A172 (cell line): ENCODE measurements at places on chromosomes 1 and 21. TPM values are rescaled to one million over a fixed set of nuclear protein-coding genes. Genes with fewer than 3 reads are reported as not detected.

DNA sequence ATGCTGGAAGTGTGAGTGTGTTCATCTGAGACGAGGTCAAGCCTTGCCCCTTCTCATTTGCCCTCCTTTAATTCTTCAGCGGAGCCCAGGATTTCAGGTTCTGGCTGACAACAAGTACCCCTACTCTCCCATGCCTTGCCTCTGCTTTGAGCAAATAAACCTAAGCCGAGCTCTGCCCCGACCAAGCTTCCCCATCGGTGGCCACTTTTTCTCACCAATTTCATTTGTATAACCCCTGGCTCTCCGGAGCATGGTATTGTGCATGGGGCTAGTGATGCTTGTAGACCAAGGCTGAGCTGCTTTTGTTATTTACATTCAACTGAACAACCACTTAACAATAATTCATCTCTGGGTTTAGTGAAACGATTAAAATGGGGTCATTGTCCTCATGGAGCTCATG, 100.2 kb upstream of the RAB3GAP2 start:
- no peak for DNase-seq

DNA sequence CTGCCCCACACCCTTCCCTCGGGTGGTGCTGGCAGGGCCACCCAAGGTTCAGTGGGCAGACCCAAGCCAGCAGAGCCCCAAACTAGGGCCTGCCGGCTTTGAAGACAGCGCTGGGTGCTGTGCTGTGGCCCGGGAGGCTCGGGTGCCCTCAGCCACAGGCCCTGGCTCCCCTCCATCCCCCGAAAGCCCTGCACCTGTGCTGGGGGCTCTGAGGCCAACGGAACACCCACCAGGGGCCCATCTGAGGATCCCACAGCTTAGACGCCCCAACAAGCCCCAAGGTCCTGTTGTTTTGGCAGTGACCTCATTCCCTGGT, 8.6 kb downstream of the ITGB2 start:
- no peak for DNase-seq

DNA sequence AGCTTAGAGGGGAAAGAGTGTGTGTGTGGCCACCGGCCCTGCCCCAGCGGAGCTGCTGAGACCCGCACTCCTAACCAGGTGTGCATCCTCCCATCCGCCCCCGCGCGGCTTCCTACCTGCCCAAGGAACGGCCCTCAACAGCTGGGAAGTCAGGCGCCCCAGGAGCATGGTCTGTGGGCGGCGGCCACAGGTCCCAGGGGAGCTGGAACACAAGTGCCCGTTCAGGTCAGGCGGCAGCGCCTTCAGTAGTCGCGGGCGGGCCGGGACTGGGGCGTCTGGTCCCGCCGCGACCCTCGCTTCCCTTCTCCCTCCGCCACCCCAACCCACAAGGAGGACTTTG, 448 bp downstream of the AURKAIP1 start:
- no peak for DNase-seq

DNA sequence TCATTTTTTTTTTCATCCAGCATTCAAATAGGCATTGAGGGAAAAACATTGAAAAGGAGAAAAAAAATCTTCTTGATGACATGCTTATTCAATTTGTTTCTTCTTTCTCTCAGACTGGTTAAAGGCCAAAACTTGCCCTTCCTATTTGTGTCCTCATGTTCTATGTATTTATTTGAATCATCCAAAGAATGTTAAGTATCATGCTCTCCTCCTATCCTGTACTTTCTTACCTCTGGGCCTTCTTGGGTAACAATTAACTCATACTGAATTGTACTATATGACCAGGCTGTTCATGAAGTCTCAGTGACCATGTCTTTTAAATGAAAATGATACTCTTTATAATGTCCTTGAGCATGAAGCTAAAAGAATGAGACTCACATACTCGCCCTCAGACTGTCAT, 36.5 kb upstream of the DENND1B start:
- no peak for DNase-seq

DNA sequence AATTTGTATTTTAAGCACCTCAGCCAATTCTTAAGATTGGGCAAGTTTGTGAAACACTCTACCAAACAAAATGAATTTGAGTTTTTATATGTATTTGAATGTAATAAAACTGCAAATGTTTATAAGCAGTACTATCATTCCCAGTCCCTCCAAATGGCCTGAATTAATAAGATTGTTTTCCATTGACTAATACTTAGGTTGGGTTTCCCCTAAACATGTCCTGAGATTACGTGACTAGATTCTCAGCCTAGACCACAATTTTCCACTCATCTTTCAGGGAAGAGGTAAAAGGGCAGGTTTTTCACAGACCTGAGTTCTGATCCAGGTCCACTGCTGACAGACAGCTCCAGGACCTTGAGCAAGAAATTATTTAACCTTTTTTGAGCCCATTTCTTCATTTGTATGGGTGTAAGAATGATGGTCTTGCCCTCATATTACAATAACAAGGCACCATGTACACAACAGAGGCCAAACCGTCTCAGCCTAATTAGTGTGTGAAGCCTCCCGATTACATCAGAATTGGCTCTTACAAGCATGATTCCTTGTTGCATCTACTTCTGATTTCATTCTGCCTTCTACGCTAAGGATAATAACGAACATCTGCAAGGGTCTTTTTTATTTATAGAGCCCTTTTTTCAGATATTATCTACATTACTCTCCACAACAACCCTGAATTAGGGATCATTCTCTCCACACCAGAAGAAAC, 51.2 kb downstream of the BEND5 start:
- DNase-seq: no peak

DNA sequence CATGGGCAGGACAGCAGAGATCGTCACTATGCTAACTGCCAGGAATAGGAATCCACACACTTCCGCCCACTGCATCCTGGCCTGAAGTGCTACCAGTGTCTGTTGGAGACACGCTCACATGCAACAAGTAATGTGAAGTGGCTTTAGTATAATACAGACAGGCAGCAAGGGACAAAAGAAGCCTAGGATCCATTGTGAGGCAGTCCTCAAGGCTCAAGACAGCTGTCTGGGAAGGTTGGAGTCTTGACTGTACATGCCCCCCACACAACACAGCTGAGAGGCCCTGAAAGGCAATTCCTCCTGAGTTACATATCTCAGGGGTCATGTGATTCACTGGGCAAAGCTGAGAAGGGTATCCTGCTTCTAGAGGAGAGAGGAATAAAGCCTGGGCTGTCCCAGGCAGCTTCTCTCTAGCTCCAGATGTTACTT, 39.9 kb upstream of the CD1D start:
- DNase-seq: no peak

GRCh38 chr1:79708646-79709265, 702.2 kb upstream of the ADGRL4 start:
- DNase-seq: no peak

DNA sequence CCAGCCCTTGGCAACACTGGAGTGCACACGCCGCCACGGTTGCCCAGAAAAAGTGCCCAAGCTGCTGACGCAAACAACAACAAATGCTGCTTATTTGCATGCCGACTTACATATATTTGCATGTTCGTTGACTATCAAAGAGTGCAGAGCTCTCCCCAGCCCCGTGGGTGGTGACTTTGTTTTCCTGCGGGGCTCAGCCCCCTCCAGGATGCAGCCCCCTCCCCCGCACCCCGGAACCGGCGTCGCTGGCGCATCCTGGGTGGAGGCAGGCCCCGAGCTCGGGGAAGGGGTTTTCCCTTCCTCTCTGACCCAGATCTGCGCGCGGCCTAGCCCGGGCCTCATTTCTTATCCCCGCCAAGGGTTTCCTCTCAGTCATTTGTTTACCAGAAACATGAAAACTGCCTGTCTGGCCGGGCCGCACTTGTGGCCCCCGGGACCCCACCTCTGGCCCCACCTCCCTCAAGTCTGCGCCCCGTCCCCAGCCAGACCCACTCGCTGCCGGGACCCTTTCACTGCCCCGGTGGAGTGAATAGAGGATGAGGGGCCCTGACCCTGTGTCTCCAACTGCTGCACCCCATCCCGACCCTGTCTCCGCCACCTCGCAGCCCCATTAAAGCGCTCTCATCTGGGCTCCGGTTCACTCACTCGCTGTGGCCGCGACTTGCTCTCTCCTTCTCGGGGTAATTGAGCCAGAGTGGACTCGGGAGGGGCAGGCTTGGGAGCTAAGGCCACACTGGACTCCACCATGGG, 5.5 kb downstream of the TNFRSF25 start:
- no peak for DNase-seq

DNA sequence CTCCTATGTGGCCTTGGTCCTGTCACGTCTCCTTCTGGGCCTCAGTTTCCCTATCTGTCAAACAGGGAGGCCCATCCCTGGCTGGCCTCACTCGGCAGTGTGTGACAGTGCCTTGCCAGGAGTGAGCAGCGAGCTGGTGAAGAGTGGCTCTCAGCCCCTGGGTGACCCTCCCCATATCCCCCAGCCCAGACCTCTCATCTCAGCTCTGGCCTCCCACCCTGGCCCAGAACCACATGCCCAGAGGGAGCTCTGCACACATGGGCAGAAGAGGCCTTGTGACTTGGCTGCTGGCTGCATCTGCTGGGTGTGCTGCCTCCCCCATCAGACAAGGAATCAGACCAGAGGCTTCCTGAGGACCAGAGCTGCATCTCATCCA, 19.5 kb upstream of the PADI1 start:
- DNase-seq: no peak

- no peak for DNase-seq
These were observed 33.1 kb upstream of the SLAMF9 start for GRCh38 chr1:159987186-159987585.

GRCh38 chr1:161017756-161018630, 3.0 kb downstream of the F11R start:
- DNase-seq: no peak

DNA sequence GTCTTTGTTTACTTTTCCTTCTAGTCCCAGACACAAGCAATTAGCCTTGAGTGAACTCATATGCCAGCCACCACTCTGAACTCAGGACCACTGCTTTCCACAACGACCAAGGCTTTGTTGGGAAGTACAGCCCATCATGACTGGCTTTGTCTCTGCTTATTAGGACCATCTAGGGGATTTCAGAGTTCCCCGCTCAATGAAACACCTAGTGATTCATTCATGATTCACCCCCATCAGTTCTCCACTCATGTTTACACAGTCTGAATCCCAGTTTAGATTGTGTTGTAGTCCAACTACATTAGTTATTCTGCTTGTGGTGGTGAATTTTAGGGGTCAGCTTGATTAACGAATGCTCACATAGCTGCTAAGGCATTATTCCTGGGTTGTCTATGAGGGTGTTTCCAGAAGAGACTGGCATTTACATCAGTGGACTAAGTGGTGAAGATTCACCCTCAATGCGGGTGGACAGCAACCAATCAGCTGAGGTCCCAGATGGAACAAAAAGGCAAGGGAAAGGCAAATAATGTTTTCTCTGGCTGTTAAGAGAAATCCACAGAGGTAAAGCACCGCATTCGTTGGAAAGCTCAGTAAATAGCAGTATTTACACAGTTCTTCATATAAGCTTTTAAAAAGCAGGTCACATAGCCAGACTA, 122.7 kb downstream of the RGS21 start:
- peak; percentile 95 for DNase-seq

DNA sequence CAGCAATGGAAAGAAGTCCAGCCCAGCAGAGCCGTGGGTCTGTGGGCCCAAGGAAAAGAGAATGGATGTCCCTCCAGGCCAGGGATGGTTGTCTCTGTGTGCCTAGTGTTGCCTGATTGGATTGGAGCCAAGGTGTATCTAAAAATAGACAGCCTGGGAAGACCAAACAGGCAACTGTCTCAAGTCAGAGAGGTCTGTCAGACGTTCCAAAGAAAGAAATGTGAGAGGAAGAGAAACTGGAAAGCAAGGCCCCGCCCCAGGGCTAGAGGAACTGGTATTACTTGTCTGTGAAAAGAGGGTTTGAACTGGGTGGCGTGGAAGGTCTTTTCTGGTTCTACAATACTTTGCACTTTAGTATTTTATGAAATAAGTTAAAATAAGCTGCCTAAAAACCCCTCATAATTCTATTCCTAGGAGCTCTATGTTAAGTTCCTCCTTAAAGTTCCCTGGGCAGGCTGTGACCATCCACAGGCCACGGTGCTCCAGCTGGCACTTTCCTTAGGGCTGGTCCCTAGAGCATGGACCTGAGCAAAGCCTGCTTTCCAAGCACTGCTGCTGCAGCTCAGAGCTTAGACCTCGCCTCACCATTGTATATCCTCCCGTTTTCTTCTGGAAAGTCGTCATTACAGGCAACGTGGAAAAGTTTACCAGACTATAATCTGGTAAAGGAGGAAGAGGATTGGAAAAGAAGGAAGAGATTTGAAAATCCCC, 151.6 kb downstream of the DISC1 start:
- DNase-seq: peak; percentile 25

DNA sequence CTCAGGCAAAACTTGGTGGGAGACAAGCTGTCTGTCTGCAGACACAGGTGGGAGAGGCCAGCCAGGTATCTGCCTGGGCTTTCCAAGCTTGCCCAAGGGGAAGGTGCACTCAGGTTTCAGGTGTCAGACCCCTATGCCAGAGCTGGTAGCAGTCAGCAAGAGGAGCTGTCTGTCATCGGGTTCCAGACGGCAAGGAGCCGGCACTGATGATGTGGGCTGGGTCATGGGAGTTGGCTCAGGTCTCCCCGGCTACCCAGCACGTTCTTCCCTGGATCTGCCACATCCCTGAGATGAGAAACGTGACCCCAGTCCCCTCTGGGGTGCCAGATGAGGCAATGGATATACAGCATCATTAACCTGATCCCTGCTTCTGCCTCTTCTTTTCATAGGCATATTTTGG, 23.0 kb downstream of the TMCC2 start:
- no peak for DNase-seq

DNA sequence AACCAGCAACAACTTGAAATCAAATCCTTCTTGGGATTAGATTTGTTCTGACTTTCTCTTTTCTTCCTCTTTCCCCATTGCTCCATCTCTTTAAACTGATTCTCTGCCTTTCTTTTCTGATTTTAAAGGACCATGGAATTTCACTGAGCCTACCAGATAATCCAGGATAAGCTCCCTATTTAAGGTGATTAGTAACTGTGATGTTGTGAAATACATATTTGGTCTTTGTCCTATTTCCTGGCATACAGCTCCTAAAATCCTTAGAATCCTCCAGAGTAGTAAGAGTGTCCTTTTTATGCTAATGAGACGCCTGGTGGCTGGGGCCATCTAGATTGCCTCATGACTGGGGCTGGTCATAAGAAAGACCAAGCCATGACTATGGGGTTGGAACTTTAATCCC, 236.9 kb downstream of the USP25 start:
- no peak for DNase-seq

- DNase-seq: no peak
These were observed 73.7 kb downstream of the URB2 start for GRCh38 chr1:229699613-229700267.

DNA sequence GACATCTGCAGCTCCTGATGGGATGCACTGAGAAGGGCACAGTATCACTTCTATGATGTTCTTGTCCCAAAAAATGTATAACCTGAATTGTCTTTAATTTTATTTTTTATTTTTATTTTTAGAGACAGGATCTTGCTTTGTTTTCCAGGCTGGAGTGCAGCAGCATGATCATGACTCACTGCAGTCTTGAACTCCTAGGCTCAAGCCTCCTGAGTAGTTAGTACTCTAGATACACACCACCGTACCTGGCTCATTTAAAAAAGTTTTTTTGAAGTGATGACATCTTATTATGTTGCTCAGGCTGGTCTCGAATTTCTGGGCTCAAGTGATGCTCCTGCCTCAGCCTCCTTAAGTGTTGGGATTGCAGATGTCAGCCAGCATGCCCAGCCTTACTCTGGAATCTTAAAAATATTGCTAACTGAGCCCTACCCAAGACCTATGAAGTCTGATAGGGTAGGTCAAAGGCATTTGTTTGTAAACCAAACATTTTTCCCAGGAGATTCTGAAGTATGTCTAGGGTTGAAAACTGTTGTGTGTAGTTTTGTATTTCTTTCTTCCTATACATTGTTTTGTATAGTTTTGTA, 68.9 kb downstream of the ATF6 start:
- no peak for DNase-seq

- peak; percentile 44 for DNase-seq
These were observed 183.9 kb upstream of the SGIP1 start for GRCh38 chr1:66350001-66350547.

CRP gene
- not detected in 2 replicates for total RNA-seq

OR14K1 gene
- total RNA-seq: not detected in 2 replicates

DEPDC1 gene
- total RNA-seq: 51.3 and 79.2 TPM in 2 replicates

DPT gene
- total RNA-seq: not detected in 2 replicates
